ENCODE measurements at places on chromosomes 7 and 10.

GRCh38 chr7:151695951-151696541 is 176.4 kb upstream of the RHEB start:
- DNase-seq: no peak

DNA sequence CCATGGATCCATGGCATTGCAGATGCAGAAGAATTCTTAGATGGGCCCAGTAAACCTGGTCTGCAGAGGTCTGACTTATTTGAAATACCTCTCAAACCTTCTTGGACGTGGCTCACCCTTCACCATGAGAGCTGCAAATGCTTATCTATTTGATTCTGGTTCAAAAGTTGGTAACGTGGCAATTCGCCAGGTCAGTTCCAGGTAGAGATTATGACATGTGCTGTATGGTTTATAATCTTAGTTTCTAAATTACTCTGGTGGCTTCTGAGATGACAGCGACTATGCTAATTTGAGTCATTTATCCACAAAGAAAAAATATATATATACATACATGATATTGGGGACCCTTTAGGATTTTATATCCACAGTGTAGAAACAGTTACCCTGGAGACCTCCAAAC is 68.8 kb downstream of the NRP1 start:
- no peak for DNase-seq

- DNase-seq: no peak
Measured at GRCh38 chr7:146993764-146994163, 877.2 kb downstream of the CNTNAP2 start.

GRCh38 chr10:30300728-30301127 is 48.4 kb downstream of the MTPAP start:
- DNase-seq: no peak

GRCh38 chr7:3451701-3452100 is 150.6 kb downstream of the SDK1 start:
- DNase-seq: no peak

DNA sequence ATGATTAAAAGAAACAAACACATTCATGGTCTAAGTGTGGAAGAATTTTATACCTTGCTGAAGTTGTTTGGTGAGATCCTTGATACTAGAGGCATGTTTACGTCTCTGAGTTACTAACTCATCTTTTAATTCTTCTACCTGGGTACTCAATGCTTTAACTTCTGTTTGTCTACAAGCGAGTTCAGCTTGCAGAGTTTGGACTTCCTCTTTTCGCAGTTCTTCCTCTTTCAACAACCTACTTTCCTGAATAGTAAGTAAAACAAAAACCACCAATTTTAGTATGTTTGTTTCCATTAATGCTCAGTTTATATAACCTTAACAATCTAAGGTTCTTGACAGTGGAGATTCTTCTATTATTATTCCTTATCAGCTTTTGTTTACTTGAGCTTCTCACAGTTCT is 42.9 kb downstream of the CCDC186 start:
- DNase-seq: no peak

GRCh38 chr10:71141528-71141927 is 70.8 kb upstream of the UNC5B start:
- DNase-seq: no peak

Measured in stimulated activated CD8-positive, alpha-beta memory T cell treated with anti-CD3 and anti-CD28 coated beads, Interleukin-7, amount 100 ng/mL, for 1 hour (primary cell).